ENCODE measurements at places on chromosomes 7 and 10.
A peak's percentile ranks its signal among the peaks of the same experiment; 100 is the strongest.

GRCh38 chr7:103795787-103796186, 193.7 kb downstream of the RELN start:
- no peak for DNase-seq

DNA sequence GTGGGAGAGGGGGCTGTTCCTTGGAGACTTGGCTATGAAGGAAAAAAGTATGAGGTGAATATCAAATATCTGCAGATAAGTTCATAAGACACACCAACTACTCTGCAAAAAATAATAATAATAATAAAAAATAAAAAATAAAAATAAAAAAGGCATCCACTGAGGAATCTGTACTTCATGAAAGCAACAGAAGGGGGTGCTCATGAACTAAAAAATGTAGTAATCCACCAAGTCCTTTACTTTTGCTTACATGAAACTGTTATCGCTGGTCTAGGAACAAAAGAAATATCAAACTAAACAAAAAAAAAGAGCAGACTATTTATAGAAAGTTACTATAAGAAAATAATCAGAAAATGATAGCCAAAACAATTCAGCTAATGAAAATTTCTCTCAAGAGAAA, 579.0 kb downstream of the PHTF2 start:
- no peak for DNase-seq

DNA sequence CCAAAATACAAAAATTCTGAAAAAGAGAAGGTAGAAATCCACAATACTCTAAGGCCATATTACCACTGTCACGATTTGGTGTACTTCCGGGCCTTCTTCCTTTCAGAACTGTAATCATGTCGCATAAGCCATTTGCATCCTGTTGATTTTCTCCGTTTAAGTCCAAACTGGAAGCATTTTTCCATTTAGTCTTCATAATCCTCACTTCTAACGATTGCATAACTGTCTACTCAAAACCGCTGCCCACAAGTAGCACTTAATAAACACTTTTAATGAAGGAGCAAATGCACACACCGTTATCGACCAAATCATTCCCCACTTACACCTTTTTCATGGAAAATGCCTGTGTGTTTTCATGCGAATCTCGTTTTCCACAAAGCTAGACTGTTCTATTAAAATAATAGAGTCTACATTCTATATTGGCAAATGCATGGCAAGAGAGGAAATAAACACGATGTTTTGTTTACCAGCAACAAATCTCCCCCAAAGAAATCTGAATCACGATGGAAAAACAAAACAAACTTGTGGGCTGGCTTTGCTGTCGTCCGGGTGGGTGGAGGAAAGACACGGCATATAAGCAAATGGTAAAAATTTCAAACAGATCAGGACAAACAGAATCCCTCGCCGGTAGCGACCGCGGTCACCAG, 1.0 kb downstream of the ATE1 start:
- DNase-seq = no peak

DNA sequence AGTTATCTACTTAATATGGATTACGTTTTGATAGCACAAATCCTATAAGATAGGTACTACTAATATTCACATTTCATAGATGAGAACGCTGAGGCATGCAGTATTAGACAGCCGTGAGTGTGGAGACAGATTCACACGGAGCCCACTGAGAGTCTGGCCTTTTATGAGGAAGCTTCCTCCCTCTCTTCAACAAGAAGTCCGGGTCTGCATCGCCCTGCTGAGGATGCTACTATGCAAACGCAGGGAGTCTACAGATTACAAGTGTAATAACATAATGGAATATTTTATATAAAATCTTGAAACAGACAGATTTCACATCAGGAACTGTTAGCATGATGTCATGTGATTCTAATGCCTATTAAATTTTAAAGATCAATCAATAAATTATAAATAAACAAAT, 255.9 kb upstream of the GLI3 start:
- DNase-seq = no peak

DNA sequence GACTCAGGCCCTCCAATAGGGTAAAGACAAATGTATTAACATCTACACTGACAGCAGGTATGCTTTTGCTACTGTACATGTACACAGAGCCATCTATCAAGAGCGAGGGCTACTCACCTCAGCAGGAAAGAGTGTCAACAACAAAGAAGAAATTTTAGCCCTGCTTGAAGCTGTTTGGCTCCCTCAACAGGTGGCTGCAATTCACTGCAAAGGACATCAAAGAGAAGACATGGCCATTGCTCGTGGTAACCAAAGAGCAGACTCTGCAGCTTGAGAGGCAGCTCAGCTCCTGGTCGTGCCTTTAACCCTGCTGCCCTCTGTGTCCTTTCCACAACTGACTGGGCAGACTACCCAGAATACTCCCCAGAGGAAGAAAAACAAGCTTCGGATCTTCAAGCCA, 5.1 kb downstream of the AKR1B15 start:
- DNase-seq = no peak

- no peak for DNase-seq
These were observed 7.7 kb upstream of the COMTD1 start for GRCh38 chr10:75243426-75243825.

- DNase-seq = no peak
These were observed 82.5 kb downstream of the ICA1 start for GRCh38 chr7:8179486-8179885.

DNA sequence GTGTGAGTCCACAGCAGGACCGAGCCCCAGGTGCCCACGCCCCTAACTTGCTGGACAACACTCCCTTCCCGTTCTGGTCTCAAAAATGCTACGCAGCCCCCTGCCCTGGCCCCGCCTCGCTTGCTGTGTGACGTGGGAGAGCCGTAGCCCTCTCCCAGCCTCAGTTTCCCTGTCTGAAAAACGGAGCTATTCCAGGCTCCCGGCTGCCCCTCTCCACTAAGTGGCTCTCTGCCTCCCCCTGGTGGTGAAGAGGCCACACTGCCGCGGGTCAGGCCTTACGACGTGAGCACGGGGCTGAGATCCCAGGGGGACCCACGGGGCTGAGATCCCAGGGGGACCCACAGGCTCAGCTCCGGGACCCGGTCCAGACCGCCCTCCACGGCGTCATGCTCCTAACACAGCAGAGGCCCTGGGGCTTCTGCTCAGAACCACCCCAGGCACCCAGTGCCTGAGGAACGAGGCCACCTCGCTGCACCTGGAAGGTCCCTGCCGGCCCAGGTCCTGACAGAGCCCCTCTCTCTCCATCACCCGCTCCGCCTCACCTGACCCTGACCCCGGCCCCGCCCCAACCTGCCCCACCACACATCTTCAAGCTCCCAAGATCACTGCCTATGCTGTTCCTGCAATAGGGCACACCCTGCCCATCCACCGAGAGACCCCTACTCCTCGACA, 26.7 kb downstream of the MICALL2 start:
- peak; percentile 75 for DNase-seq

- no peak for DNase-seq
These were observed 72.7 kb downstream of the HACD1 start for GRCh38 chr10:17544465-17544864.

DNA sequence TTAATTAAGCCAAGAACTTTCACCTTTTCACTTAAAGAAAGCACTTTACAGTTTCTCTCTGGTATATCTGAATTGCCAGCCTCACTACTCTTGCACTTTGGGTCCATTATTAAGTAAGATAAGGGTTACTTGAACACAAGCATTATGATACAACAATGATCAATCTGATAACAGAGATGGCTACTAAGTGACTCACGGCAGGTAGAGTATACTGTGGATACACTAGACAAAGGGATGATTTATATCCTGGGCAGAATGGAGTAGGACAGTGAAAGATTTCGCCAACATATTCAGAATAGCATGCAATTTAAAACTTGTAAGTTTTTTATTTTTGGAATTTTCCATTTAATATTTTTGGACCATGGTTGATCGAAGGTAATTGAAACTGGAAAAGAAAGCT, 34.3 kb upstream of the ITGB8 start:
- DNase-seq = no peak

GRCh38 chr10:98748298-98748697, 301.6 kb upstream of the HPS1 start:
- no peak for DNase-seq

DNA sequence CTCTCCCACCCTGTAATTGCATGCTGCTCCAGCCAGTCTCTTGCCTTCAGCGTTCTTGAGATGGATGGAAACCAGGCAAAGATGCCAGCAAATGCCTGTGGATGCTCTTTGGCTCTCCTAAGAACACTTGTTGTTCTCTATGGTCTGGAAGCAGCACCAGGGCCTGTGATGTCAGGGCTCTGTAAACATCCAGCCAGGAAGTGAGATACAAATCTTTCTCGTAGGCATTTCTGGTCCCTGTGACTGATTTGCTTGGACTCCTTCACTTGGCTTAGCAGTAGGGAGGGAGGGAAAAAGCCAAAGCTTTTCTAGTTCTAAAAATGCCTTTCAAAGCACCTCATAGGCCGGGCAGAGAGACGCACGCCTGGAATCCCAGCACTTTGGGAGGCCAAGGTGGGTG, 201.3 kb downstream of the REEP3 start:
- no peak for DNase-seq
